ENCODE measurements at places on chromosomes 7 and 10.
A peak's percentile ranks its signal among the peaks of the same experiment; 100 is the strongest.

- no peak for DNase-seq
These were observed 130.4 kb downstream of the HIBADH start for GRCh38 chr7:27532314-27532713.

- DNase-seq: no peak
These were observed 52.3 kb downstream of the GLRX3 start for GRCh38 chr10:130188195-130189175.

GRCh38 chr7:120394595-120394994 is 121.6 kb downstream of the KCND2 start:
- DNase-seq: peak; percentile 33

GRCh38 chr10:4977025-4977424 is 13.8 kb downstream of the AKR1C1 start:
- no peak for DNase-seq

GRCh38 chr7:40840990-40841389 is 706.2 kb downstream of the SUGCT start:
- no peak for DNase-seq

GRCh38 chr7:88218836-88219605 is 817 bp downstream of the SRI start:
- DNase-seq: peak; percentile 63

DNA sequence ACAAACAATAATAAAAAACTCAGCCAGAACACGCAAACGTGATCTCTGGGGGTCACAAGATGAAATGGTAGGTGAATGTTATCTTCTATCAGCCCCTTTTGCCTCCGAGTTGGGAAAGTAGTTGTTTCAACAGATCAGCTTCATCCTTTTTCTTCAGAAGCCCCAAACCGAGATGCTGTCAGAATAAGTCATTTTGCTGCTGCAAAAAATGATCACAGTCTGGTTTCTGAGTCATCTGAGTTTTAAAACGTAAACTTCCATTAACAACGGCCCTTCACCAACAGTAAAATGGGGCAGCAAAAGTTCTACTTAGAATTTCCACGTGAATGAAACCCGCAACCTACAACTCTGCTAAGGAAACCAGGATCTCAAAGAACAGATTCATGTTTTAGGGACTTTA is 44.9 kb downstream of the JCAD start:
- no peak for DNase-seq

DNA sequence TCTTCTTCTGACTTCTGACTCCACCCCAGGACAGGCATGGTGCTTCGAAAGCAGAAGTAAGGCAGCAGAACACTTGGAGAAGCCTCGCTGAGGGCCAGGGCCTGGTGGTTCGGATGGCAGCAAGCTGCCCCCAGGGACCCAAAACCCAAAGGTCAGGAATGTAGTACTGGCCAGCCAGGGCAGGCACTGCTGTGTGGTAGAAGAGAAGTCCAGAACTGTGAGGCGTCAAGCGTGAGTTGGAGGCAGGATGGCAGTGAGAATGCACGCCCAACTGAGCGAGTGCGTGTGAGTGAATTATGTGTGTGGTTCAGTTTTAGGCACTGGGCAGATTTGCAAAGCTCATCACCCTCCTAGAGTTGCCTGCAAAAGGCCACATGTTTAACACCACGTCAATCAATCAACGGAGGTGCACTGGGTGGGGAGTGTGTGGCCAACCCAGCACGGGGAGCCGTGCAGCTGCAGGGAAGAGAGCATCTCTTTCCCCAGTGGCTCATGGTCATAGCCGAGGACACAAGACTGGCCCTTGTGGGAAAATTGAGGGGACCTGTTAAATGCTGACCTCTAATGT is 144.3 kb downstream of the KCNMA1 start:
- no peak for DNase-seq

- no peak for DNase-seq
These were observed 6.4 kb downstream of the ZSCAN25 start for GRCh38 chr7:99623091-99623693.

- DNase-seq: no peak
These were observed 353.1 kb downstream of the THSD7A start for GRCh38 chr7:11478882-11479281.

DNA sequence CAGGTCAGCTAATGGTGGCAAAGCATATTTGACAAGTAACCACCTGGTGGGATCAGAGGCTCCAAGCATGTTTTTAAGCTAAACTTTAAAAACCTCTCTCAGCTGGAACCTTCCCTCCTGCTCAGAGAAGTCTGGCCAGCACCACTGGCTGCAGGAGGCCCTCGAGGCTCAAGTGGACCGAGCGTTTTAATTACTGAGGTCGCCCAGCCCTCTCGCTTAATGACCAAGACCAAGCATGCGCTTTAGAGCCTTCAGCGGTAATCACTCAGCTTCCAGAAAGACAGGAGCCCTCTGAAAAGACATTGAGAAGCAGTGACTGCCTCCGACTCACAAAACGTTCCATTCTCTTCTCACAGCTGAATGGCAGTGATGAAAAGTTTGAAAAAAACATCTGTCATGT is 383.4 kb upstream of the ADARB2 start:
- no peak for DNase-seq

GRCh38 chr7:30770845-30771173 is 408 bp upstream of the MINDY4 start:
- DNase-seq: no peak
